ENCODE measurements at places on chromosomes 1 and 21. TPM values are rescaled to one million over a fixed set of nuclear protein-coding genes. Genes with fewer than 3 reads are reported as not detected.
A peak's percentile ranks its signal among the peaks of the same experiment; 100 is the strongest.

GRCh38 chr1:171879556-171879955 is 38.3 kb downstream of the DNM3 start:
- H3K27me3 ChIP-seq: no peaks in the 10 kb centered on the region
- no peak overlapping the region for H3K27ac ChIP-seq
- H3K36me3 ChIP-seq: no peaks in the 10 kb centered on the region
- H3K4me3 ChIP-seq: no peak overlapping the region
- DNase-seq: no peak

RORC gene
- total RNA-seq: 28.1 TPM

NID1 gene
- total RNA-seq: 96.6 TPM

ERMAP gene
- total RNA-seq: not detected

- no peak overlapping the region for H3K27ac ChIP-seq
- H3K4me1 ChIP-seq: peaks cover 36% of the 10 kb centered on the region
- H3K36me3 ChIP-seq: no peaks in the 10 kb centered on the region
- no peak overlapping the region for H3K4me3 ChIP-seq
- DNase-seq: peak; percentile 82
These were observed 6.8 kb upstream of the AKR1A1 start for GRCh38 chr1:45543581-45544417.

NR1I3 gene
- not detected for total RNA-seq

CCDC185 gene
- total RNA-seq: not detected

DNA sequence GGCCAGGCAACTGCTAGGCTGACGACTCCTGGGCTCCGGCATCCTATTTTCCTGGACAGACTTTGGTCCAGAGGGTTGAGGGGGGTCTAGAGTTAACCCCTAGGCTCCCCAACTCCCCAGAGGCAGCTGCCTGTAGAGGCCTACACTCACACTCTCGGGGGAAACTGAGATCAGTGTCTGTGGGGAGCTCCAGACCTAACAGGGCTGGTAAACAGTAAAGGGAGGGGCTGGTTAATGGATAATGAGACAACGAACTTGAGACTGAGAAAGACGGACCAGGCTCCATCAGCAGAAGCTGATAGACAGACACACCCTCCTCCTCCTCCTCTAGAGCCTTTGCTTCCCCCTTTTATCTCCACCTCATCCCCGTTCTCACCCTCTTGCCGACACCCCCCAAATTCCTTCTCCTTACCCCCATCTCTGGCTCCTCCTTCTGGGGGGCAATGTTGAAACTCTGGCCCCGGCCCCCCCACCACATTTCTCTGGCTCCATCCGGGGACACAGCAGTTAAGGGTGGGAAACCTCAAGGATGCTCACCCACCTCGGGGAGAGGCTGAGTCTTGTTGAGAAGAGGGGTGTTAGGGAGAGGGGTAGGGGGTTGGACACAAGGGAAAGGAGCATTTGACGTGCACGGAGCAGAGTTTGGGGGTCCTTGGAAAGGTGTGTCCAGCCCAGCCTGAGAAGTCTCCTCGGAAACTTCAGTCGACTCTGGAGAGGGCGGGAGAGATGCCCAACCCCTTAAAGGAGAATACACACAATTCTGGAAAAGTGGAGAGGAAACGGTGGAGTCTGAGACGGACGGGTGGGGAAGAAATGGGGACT is at the start of gene MTMR11:
Gene MTMR11, minus strand, starts transcription at position 710 of the 822 bp plus-strand sequence. Its CDS starts 232 bp downstream, at position 478.
- H3K27ac ChIP-seq: peak within 1 kb of the TSS; percentile 88
- H3K36me3 ChIP-seq: peaks cover 12% of the 10 kb centered on the region
- peak within 1 kb of the TSS; percentile 48 for H3K4me3 ChIP-seq
- H3K27me3 ChIP-seq: no peaks in the 10 kb centered on the region
- DNase-seq: peak; percentile 39
- H3K4me1 ChIP-seq: peaks cover 32% of the 10 kb centered on the region

- H3K27ac ChIP-seq: no peak overlapping the region
- no peaks in the 10 kb centered on the region for H3K27me3 ChIP-seq
- no peak overlapping the region for H3K4me3 ChIP-seq
- no peaks in the 10 kb centered on the region for H3K4me1 ChIP-seq
- DNase-seq: no peak
These were observed 870.7 kb upstream of the ADGRL2 start for GRCh38 chr1:80929868-80930508.

MYCL gene
- total RNA-seq: 4.9 TPM

DNA sequence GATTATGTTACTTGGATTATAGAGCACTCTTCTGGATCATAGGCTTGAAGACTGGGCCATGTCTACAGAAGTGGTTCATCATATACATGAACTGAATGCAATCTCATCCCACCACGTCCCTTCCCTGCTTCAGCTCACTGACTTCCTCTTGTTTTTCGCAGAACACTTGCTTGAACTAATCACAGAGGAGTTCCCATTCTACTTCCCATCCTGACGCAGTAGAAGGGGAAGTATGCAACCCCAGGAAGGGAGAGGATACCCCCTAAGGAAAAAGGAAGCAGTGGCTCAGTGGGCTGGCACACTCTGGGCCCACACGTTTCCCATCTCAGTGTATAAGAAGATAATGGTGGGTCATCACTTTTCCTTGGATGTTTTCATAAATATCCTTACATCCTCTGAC is 36.2 kb downstream of the CASQ2 start:
- no peak overlapping the region for H3K27ac ChIP-seq
- DNase-seq: no peak
- no peak overlapping the region for H3K4me3 ChIP-seq
- H3K36me3 ChIP-seq: no peaks in the 10 kb centered on the region
- no peaks in the 10 kb centered on the region for H3K27me3 ChIP-seq
- H3K4me1 ChIP-seq: no peaks in the 10 kb centered on the region

All from stomach (tissue), 19 donors.